ENCODE measurements at places on chromosomes 7 and 10.

DNA sequence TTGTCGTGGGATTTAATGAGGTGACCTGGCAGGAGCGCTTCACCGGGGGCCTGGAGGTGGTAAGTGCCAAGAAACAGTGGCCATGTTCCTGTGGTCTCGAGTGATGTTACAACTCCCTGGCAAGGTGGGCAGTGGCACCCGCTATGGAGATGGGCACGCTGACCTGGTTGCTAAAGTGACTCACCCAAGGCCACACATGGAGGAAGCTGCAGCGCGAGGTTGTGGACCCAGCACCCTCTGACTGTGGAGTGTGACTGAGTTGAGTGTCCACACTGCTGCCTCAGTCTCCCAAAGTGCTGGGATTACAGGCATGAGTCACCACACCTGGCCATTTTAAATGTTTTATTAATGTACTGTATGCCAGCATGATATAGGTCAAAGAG lies 73.2 kb downstream of the RGS10 start:
- no peak for DNase-seq

GRCh38 chr7:114627231-114627630 lies 212.6 kb downstream of the FOXP2 start:
- DNase-seq: no peak

DNA sequence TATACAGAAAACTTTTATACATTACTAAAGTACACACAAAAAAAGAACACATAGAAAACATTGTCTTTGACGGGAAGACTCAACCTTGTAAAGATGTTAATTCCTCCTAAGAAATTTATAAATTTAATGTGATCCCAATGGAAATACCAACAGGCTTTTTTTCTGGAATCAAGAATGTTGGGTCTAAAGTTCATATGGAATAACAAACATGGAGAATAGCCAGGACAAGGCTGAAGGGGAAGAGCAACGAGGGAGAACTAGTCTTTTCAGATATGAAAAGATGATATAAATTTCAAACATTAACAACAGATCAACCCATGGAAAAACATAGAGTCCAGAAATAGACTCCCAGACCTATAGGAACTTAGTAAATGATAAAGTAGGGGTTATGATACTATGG lies 19.8 kb downstream of the HIPK2 start:
- DNase-seq: no peak

- DNase-seq: no peak
These were observed 133.1 kb upstream of the NPS start for GRCh38 chr10:127415901-127416581.

- DNase-seq: no peak
These were observed 54.7 kb upstream of the LSM8 start for GRCh38 chr7:118129041-118129795.

- no peak for DNase-seq
These were observed 12.4 kb upstream of the SCRN1 start for GRCh38 chr7:30001998-30002397.

GRCh38 chr7:3754493-3755341 lies 453.7 kb downstream of the SDK1 start:
- peak; percentile 73 for DNase-seq

DNA sequence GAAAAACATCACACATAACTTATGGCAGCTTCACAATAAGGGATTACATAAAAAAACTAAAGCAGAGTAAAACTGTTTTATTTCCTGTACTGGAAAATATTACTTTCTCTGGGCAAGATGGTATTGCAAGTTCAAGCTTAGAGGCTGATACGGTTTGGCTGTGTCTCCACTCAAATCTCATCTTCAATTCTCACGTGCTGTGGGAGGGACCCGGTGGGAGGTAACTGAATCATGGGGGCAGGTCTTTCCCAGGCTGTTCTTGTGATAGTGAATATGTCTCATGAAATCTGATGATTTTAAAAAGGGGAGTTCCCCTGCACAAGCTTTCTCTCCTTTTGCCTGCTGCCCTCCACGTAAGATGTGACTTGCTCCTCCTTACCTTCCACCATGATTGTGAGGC lies 5.1 kb upstream of the LRRC27 start:
- no peak for DNase-seq

GRCh38 chr7:46315891-46316290 lies 394.8 kb upstream of the IGFBP3 start:
- DNase-seq: peak; percentile 29

- DNase-seq: no peak
These were observed 29.4 kb upstream of the HNRNPH3 start for GRCh38 chr10:68302503-68302823.

GRCh38 chr7:130201796-130202195 lies 3.4 kb downstream of the TMEM209 start:
- no peak for DNase-seq

- DNase-seq: peak; percentile 48
These were observed 4.1 kb downstream of the KCNIP2 start for GRCh38 chr10:101839416-101840063.

- DNase-seq: no peak
These were observed 18.3 kb downstream of the UBN2 start for GRCh38 chr7:139249179-139249810.

- no peak for DNase-seq
These were observed 14.7 kb upstream of the MTPN start for GRCh38 chr7:135991906-135992305.

- no peak for DNase-seq
These were observed 9.7 kb upstream of the CCL24 start for GRCh38 chr7:75823198-75823910.

DNA sequence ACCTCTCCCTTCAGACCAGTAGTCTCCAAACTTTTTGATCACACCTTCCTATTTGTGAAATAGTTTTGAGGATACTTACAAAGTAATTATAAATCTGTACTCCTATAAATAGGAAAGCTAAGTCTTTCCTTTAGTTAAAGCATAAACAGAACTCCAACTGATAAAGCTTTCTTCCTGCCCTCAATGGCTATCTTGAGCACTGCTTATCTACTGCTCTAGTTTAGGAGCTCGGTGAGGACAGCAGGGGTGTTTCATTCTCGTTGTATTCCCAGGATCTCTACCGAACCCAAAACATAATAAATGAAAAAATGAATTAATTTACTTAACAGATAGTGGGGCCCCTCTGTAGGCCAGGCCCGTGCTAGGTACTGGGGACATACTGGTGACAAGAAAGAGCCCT lies 17.7 kb downstream of the SORBS1 start:
- no peak for DNase-seq

GRCh38 chr7:155299535-155300202 lies 2.0 kb downstream of the INSIG1 start:
- no peak for DNase-seq

- no peak for DNase-seq
These were observed 34.7 kb upstream of the NPY start for GRCh38 chr7:24249266-24249665.

- no peak for DNase-seq
These were observed 292.0 kb upstream of the ZMIZ1 start for GRCh38 chr10:78776756-78777155.

- DNase-seq: no peak
These were observed 10.4 kb downstream of the NFE2L3 start for GRCh38 chr7:26162431-26162830.

DNA sequence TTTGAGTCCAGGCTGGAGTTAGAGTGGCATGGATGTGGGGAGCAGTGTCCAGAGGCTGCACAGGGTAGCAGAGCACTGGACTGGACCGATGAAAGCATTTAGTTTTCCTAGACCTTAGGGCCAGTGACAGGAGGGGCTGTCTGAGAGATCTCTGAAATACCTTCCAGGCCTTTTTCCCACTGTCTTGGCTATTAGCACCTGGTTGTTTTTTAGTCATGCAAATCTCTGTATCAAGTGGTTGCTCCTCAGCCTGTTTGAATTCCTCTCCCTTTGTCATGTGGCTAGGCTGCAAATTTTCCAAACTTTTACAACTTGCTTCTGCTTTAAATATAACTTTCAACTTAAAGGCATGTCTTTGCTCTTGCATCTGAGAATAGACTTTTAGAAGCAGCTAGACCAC lies 504.3 kb upstream of the VSTM2A start:
- DNase-seq: no peak

DNA sequence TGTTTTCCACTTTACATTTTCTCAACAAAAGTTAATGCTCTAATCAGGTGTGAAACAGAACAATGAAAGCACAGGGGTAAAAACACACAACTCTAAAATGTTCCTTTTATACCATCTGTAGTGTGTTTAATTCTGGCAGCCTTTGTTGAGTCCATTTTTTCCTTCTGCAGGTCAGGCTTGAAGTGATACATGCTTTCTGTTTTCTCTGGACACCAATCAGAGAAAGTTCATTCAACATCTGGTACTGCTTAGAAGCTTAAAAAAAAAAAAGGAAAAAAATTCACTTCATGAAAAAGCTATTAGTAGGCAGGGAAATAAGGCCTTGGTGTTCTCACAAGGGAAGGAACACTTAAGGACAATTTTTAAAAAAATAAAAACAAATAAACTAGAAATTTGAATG lies 231.3 kb upstream of the RHOBTB1 start:
- DNase-seq: no peak

GRCh38 chr10:89771684-89772083 lies 70.3 kb downstream of the KIF20B start:
- DNase-seq: no peak

DNA sequence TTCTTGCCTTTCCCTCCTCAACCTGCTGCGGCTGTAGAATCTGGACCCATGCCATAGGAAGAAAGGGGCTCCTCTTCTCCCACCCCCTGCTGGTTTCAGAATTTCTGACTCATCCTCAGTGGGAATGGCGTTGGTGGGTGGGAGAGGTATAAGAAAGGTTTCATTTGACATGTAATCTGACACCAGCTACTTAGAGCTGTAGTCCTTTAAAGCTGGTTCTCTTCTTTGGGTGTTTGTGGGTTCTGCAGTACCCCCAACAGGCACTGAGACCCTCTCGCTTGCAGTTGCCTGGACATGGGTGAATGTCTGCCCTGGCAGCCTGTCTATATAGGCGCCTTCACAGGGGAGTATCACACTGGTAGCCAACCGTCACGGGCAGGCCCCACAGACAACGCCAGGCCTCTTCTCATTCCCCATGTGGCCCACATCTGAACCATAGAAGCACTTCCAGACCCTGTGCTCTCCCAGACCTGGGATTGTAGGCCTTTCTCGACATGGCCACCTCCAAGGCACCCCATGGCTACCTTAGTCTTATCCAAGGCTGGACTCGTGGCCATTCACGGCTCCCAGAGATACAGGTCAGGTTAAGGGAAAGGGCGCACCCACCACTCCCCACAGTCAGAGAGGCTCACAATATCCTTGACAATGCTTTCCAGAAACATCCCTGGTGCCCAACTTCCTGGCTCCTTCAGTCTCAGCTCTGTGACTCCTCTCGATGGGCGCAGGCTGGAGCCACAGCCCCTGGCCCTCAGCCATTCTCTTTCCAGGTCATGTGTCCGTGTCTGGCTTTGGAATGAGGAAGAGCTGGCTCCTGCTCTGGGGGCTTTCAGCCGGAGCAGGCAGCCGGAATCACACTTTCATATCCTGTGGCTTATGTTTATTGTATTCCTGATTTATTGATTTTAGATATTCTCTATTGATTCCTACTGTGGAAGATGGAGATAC lies 17.5 kb downstream of the ZNF862 start:
- DNase-seq: peak; percentile 54

DNA sequence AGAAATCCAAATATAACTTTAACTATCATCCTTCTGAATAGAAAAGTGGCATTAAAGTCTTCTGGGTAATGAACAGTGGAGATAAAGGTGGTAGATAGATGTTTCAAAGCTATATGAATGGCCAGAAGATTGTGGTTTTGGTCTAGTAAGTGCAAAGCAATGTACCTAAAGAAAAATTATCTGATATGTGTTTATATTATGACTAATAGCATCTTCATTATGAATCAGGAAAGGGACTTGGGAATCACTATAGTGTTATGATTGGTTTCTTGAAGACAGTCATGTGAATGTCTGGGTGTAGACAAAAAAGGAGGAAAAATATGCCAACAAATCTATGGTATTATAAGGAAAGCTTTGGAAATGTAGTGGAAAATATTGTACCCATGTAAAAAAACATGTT lies 3.0 kb downstream of the ZNF518A start:
- peak; percentile 73 for DNase-seq

GRCh38 chr7:18855796-18856195 lies 261.6 kb downstream of the TWIST1 start:
- no peak for DNase-seq

DNA sequence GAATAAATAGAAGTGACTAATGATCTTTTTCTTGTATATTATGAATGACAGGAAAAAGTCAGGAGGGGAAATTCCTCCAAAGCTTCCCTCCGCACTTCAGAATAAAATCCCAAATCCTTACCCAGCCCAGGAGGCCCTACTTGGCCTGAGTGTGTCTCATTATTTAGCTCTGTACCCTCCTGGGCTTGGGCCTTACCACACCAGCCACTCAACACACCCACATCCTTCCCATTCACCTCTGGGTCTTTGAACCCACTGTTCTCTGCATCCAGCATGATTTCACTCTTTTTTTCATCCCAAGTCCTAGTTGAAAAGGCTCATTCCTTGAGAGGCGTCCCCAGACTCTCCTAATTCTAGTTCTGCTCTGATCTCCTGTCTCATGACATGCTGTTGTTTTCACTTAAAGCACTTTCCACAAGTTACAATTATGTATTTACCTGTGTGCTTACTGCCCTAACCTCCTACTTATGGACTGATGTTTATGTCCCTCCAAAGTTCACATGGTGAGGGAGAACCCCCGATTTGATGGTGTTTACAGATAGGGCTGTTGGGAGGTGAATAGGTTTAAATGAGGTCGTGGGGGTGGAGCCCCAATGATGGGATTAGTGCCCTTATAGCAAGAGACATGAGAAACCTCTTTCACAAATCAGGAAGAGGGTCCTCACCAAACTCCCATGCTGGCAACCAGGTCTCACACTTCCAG lies 6.4 kb downstream of the NOD1 start:
- no peak for DNase-seq

GRCh38 chr7:35869810-35870209 lies 69.0 kb downstream of the SEPTIN7 start:
- DNase-seq: peak; percentile 90

DNA sequence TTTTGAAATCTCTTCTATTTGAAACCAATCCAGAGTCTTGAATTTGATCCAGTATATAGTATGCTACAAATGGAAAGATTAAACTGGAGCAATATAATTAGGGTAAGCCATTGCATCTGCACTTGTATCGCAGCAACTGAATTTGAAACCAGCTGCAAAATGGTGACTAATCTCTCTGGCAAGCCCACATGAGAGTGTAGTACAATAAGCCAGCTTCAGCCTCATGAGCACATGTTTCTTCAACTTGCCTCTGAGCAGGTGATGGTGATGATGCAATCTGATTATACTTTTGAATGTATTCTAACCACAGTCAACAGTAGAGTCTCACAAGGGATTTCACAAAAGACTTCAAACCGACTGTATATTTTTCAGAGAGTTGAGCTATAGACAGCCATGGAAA lies 829 bp upstream of the RPA3 start:
- DNase-seq: peak; percentile 85

Data from cardiac fibroblast (primary cell).